ENCODE measurements at places on chromosomes 4 and X.

- no peak for DNase-seq
Observed at GRCh38 chr4:168731006-168731636, 234.3 kb downstream of the PALLD start.

DNA sequence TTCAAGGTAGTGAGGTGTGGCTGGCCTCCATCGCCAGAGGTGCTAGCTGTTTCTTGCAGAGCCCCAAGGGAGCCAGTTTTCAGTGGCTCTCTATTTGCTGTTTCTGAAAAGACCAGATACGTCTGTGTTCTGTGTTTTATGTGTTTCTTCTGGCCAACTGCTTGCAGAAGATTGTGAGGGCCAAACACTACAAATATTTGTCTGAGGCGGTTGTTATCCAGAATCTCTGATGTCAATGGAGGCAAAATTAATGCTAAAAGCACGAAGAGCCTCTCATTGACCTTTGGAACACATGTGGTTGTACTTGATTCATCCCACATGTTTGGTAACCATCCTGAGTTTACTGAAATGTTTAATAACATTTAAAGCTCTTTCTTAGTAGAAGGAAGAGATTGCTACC lies 113.9 kb downstream of the CT47B1 start:
- DNase-seq = no peak

DNA sequence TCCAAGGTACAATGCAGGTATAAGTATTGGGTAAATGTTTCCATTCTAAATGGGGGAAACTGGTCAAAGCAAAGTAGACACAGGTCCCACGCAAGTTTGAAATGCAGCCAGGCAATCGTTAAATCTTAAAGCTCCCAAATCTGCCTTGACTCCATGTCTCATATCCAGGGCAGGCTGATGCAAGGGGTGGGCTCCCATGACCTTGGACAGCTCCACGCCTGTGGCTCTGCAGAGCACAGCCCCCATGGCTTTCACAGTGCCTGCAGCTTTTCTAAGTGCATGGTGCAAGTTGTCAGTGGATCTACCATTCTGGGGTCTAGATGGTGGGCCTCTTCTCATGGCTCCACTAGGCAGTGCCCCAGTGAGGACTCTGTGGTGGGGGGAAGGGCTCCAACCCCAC lies 436.4 kb downstream of the DMD start:
- no peak for DNase-seq

GRCh38 chr4:20787940-20788665 lies 87.8 kb downstream of the PACRGL start:
- DNase-seq = no peak

- no peak for DNase-seq
Observed at GRCh38 chrX:39022106-39022505, 220.8 kb downstream of the MID1IP1 start.

DNA sequence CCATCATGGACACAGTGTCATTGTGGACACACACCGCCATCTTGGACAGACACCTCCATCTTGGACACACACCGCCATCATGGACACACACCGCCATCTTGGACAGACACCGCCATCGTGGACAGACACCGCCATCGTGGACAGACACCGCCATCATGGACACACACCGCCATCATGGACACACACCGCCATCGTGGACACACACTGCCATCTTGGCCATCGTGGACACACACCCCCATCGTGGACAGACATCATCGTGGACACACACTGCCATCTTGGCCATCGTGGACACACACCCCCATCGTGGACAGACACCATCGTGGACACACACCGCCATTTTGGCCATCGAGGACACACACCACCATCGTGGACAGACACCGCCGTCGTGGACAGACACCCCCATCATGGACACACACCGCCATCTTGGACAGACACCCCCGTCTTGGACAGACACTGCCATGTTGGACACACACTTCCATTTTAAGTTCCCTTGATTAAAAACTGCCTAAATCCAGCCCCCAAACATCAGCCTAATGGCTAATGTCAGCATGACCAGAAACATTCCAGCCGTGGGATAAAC lies 9.1 kb downstream of the ASMTL start:
- no peak for DNase-seq

GRCh38 chrX:1462596-1463251 lies 10.0 kb upstream of the ASMTL start:
- DNase-seq = no peak

DNA sequence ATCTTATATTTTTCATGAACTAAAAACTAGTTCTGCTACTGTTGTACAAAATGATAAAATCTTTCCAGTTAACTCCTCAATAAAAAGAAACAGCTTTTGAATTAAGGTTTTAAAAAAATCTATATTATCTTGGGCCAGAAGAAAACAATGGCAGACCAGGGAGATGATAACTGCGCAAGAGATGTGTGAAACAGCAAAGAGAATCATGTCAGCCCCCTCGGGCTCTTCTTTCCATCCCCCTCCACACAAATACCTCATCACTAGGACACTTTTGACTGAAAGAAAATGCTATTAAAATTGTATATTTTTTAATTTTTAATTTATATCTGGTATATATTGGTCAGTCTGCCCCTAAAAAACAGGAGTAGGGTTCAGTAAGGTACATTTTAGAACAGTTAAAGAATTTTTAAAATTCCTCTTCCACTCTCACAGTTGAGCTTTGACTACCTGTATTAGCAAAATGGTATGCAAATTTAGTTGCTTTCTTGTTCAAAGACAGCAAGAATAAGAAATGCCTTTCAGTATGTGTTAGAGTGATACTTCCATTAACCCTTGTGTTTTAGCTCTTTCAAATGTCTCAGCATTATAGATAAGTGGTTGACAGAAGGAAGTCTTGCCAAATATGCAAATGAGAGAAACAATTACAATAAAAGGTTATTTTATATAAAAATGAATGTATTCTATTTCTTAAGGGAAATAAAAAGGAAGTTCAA lies 36.4 kb upstream of the LCORL start:
- no peak for DNase-seq

- no peak for DNase-seq
Observed at GRCh38 chr4:25667931-25668557, 12.4 kb downstream of the SLC34A2 start.

DNA sequence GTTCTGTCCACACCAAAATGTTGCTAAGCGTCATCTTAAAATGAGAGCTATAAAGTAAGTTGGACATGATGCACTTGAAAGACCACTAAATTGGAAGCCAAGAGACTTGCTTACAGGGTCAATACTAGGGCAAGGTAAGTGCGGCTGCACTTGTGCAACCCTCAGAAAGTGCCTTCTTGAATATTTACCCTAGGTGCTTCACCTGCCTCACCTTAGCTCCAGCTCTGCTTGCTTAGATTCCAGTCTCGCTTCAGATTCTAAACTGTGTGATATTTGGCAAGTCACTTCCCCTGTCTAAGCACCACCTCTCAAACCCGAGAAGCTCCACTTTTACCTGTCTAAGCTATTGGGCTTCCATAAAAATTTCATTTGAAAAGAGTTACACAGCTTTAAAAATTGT lies 136.5 kb downstream of the GRIA3 start:
- no peak for DNase-seq

GRCh38 chr4:186727977-186728519 lies 4.4 kb upstream of the FAT1 start:
- peak; percentile 45 for DNase-seq

DNA sequence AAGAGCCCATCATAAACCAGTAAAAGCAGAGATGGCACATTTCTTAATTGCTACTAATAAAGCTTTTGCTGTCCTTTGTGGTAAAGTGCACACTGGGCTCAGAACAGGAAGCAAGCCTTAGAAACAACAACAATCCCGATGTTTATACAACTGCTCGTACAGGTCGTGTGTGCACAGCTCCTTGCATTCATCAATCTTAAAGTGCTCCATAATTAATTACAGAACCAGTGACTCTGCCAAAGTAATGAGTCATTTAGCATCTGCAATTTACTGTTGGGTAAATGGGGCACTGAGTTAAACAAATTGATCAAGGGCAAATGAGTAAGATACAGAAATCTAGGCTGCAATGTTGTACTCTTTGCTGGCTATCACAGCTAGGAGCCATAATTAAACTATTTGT lies 61.3 kb upstream of the TXK start:
- no peak for DNase-seq

- peak; percentile 41 for DNase-seq
Observed at GRCh38 chrX:136030303-136031191, 45.3 kb downstream of the SLC9A6 start.

- no peak for DNase-seq
Observed at GRCh38 chr4:181971411-181971810, 271.8 kb upstream of the TENM3 start.

- DNase-seq = no peak
Observed at GRCh38 chr4:81997313-81997712, 376.5 kb downstream of the HNRNPD start.

- no peak for DNase-seq
Observed at GRCh38 chr4:118173956-118174725, 139.9 kb downstream of the NDST3 start.

DNA sequence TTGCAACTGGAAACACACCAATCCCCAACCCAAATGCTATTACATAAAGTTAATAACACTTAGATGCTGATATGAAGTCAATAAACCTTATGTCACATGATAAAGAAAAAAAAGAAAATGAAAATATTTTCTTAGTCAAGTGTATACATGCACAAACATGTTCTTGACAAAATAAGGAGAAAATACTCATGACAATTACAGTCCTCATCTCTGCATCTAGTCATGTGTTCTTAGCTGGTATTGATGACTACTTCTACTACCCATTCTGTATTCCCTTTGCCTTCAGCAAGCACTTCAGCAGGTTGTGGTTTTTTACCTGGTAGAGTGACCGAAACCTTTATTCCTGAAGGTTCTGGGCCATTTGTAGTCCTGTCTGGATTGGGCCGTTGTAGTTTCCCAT lies 24.9 kb downstream of the CXCL8 start:
- no peak for DNase-seq

DNA sequence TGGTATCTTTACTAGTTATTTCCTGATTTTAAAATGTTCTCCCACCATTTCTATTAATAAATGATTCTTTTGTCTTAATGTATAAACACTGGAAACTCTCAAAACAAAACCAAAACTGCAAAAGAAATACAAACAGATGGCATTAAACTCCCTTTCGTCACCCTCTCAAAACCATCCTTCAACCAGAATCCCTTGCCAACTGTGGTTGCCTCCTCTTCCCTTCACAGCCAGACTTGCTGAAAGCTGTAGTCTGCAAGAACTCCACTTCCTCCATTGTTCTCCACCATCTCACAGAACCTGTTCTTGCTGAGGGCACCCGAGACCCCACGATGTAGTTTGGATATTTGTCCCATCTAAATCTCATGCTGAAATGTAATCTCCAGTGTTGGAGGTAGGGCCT lies 96.5 kb downstream of the WWC2 start:
- no peak for DNase-seq

- no peak for DNase-seq
Observed at GRCh38 chr4:36772154-36772516, 472.4 kb upstream of the NWD2 start.

- DNase-seq = no peak
Observed at GRCh38 chr4:95957054-95957453, 117.2 kb downstream of the PDHA2 start.

DNA sequence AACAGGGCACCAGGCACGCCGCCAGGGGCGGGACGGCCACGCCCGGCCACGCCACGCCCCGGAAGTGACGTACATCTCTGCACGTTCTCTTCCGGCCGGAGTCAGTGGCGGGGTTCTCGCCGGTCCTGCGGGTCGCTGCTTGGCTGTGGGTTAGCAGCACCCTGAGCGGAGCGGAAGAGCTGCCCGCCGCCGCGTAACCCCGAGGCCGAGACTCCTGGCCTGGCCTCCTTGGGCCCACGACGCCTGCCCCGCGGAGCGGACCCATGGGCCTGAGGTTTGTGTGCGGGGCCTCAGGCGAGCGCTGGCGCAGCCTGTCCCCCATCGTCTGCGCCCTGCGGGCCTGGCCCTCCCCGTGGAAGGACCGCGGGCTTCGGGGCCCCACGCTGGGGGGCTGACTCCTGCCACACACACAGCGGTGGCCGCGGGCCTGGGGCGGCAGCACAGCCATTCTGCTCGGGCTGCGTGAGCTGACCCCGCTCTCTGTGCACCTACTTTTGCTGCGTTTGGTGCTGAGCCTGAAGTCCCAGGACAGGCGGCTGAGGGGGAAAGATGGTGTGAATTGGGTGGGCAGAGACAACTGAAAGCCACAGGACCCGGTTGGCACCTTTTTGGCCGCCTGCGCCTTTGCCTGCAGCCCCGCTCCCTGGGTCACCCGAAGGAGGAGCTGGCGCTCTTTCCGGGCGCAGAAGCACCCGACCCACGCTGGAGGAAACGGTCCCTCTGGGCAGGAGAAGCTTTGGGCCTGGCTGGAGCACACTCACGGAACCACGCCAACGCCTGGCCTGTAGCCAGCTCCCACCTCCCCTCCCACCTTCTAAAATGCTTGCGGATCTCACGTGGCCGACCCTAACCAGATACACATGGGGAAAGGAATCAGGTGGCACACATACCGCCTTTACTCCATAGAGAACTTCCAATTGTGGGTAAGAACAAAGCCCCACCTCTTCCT lies 28.1 kb downstream of the NOP14 start:
- DNase-seq = peak; percentile 99

GRCh38 chr4:140693562-140693961 lies 62.6 kb downstream of the TBC1D9 start:
- no peak for DNase-seq

DNA sequence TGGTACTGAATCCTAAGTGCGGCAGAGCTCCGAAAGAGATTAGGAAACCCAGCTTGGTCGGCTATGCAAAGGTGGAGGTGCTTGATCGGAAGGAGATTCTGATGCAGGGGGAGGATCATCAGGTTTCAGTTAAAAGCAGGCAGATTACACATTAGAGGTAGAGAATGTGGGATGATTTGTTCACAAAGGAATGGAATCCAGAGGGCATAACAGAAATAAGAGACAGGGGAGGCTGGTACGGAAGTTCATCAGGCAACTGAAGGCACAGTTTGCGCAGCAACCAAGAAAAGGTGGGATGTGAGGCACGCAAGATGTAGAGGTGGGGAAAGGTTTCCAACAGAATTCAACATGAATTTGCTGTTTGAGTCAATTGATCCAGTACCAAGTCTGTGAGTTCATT lies 424 bp upstream of the ZNF330 start:
- DNase-seq = peak; percentile 6

GRCh38 chr4:46980851-46981250 lies 12.5 kb downstream of the GABRA4 start:
- no peak for DNase-seq

GRCh38 chrX:37921758-37922157 lies 74.4 kb upstream of the DYNLT3 start:
- DNase-seq = no peak

GRCh38 chrX:119573840-119574393 lies 446 bp upstream of the UBE2A start:
- DNase-seq = no peak

DNA sequence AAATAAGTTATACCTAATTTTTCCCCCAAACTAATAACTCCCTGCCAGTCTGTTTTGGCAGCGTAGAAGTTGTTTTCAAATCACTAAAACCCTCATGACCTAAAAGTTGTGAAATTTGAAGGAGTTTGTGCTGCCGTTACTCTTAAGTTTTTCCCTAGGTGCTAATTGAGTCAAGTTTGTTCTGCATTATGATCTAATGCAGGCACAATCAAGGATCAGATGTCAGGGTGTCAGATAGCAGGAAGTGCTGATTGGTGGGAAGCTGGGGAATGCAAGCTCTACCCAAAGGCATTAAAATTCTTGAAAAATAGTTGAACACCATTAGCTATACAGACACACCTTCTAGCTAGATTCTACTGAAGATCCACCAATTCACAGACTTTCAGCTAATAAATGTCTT lies 51.9 kb downstream of the ARX start:
- DNase-seq = no peak
